Fibroblast of the aortic adventitia (primary cell): ENCODE measurements at places on chromosomes 12 and 14.

DNA sequence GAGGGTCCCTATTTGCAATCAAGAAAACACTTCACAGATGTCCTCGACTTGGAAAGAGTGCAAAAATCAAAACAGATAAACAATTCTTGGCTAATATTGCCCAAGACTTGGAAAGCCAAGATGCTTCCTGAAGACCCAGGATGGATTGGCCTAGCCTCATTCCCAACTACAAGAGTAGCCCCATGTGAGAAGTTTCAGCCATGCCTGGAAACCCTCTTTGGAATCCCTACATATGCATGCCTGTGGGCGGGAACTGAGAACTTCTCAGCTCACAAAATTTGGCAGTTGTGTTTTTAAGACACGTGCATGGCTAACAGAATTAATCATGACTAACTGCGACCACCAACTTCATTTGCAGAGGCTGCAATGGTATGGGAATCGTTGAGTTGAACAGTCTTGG, 283.2 kb upstream of the TBX3 start:
- no peak for DNase-seq

DNA sequence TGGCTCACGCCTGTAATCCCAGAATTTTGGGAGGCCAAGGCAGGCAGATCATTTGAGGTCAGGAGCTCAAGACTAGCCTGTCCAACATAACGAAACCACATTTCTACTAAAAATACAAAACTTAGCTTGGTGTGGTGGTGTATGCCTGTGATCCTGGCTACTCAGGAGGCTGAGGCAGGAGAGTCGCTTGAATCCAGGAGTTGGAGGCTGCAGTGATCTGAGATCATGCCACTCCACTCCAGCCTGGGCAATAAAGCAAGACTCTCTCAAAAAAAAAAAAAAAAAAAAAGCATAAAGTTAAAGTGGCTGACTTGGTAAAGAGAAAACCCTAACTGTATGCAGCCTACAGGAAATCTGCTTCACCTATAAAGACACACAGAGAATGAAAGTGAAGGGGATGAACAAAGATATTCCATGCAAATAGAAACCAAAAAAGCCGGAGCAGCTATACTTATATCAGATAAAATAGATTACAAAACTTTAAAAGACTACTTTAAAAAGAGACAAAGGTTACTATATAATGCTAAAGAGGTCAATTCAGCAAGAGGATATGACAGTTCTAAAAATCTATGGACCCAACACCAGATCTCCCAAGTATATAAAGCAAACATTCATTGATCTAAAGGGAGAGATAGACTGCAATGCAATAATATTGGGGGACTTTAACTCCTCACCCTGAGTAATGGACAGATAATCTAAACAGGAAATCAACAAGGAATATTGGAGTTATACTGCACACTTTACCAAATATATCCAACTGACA, 4.1 kb downstream of the CLEC2B start:
- no peak for DNase-seq

DNA sequence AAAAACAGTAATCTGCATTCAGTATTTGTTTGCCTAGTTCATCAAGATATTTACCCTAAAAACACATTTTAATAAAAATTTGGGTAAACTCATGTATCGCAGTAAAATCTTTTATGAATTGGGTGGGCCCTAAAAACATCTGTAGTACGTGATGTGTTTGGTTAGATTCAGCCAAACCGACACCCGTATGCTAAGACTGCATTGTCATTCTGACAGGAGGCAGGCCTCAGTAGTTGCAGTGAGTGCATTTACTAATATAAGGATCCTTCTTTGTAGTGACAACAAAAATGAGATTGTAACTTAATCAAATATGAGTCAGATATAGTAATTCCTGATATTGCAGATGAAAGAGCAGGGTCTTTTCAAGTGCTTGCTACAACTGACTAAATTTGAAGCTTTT, 191.8 kb downstream of the SLC16A7 start:
- no peak for DNase-seq

DNA sequence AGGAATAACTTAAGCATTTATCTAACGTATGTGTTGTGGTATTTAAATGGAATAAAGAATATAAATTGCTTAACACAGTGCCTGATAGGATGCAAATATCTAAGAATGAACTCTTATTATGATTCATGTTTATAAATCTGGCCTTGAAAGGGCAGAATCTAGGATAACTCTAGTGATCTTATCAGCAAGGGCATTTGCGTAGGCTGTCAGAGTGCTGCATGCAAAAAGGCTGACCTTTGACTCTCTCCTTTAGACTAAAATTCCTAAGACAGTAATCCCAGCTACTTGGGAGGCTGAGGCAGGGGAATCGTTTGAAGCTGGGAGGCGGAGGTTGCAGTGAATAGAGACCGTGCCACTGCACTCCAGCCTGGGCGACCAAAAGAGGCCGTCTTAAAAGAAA, 31.3 kb upstream of the ANP32D start:
- no peak for DNase-seq

GRCh38 chr12:44873898-44874297, 2.2 kb downstream of the NELL2 start:
- DNase-seq = peak; percentile 19

GRCh38 chr14:65301862-65302539, 110.5 kb upstream of the FUT8 start:
- no peak for DNase-seq

DNA sequence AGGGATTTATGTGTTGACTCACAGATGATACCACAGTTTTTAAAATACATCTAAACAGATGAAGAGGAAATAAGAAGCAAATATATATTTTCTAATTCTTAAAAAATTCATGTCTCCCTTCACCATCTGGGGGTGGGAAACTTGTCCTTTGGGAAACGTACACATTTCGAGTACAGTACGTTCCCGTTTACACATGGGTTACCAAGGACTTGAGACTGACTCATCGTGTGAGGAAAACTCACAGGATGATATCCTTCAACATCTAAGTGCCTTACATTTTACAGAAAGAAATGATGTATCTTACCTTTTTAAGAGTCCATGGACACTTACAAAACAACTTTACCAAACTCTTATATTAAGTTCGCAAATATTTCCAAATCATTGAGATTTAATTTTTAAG, 16.0 kb upstream of the FBLN5 start:
- DNase-seq = peak; percentile 29

DNA sequence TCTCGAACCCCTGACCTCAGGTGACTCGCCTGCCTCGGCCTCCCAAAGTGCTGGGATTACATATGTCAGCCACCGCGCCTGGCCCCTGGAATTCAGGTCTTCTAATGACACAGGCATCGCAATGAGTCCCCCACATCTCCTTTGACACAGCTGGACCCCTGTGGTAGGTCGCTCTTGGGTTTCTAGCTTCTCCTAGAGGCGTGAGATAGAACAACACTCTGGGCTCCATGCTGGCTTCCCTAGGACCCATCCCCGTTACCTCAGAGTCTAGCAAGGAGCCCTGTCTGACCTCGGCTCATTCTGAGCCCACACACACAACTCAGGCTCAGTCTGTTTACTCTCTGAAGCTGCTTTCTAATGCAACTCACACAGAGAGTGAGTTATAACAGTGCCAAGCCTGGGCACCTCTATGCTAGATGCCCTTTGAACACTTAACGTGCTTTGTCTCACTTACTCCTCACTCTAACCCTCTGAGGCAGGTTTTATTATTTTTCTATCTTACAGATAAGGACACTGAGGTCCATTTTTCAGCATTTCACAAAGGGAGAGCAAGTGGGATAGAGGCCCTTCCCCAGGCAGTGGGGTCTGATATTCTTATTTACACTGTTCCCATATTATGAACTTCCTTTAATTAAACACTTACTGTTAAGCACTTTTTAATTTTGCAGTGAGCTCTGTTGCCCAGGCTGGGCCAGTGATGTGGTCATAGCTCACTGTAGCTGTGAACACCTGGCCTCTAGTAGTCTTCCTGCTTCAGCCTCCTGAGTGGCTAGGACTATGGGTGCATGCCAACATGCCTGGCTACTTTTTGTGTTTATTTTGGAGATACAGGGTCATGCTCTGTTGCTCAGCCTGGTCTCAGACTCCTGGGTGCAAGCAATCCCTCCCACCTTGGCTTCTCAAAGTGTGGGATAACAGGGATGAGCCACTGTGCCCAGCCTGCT, 40.6 kb upstream of the RBM19 start:
- DNase-seq = no peak

GRCh38 chr12:26106347-26106746, 18.5 kb downstream of the BHLHE41 start:
- no peak for DNase-seq

GRCh38 chr12:59491877-59492276, 104.0 kb upstream of the SLC16A7 start:
- DNase-seq = no peak

GRCh38 chr14:22830443-22831010, 840 bp downstream of the MRPL52 start:
- DNase-seq = no peak

- DNase-seq = no peak
These were observed 125.9 kb upstream of the NTF3 start for GRCh38 chr12:5305886-5306545.
